NCI-H1092 (cell line): ENCODE measurements at places on chromosomes 6 and 20.

DNA sequence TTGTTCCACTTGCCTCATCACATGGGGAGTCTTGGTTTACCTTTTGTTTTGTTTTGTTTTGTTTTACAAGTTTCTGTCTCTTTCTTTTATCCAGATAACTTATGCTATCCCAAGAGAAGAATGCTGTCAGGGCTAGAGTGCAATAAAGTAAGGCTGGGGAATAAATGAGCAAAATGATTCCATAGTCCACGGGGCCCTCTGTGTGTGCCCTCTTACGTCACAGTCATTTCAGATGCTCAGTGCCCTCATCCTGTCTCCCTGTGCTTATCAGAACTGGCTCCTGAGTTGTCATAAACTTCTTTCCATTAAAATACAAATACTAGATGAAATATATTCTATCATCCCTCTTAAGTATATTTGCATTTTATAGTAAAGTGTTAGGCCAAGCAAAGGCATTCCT, 30.8 kb upstream of the ENPP1 start:
- DNase-seq: no peak

- no peak for DNase-seq
Observed at GRCh38 chr20:10842116-10842515, 168.3 kb upstream of the JAG1 start.

DNA sequence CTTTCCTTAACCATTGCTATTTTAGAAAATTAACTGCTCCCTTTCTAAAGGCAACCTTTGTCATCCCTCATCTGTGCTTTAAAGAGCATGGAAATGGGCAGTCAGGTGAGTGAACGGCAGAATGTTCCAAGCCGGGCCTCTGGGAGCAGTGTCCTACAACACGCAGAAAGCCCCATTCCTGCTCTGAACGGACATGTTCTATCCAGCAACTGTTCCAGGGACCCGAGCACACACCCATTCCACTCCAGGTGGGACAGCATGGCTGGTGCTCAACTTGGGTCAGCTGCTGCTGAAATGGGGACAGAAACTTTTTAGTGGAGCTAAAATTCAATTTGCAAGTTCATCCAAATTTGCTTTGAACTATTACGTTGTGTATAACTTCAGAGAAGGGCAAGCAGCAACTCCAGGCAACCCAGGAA, 26.7 kb downstream of the DIDO1 start:
- no peak for DNase-seq

DNA sequence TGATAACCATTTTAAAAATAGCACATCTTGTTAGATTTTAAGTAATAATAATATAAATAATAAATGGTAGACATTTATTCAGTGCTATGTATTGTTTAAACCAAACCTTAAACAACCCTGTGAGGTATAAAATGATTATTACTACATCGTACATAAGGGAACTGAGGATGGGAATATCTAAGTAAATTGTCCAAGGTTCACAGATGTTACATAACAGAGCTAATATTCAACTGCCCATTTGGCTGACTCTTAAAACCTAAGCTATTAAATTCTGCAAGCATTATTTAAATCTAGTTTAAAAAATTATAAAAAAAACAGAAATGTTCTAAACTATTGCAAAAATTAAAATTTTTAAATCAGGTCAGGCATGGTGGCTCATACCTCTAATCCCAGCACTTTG, 175.1 kb downstream of the COL19A1 start:
- DNase-seq: no peak

GRCh38 chr6:8082954-8083858, 19.0 kb upstream of the BLOC1S5 start:
- no peak for DNase-seq
